Esophagus squamous epithelium (tissue), 5 donors: ENCODE measurements at places on chromosomes 12 and 14.

DNA sequence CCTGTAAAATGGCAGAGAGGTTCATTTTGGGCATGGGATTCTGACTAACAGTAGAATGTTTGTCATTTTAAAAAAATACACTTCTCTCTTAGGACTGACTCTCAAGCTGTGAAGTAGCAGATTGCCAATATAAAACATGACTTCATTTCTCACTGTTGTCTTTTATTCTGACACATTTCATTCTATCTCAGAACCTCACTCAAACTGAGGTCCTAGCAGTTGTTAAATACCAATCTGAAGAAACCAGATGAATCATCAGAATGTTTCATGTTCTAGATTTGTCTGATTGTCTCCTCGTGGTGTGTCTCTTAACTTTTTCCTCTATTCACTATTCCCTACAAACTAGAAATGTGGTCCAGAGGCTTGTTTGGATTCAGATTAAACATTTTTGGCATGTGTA, 276.5 kb upstream of the NPAS3 start:
- DNase-seq: no peak

DNA sequence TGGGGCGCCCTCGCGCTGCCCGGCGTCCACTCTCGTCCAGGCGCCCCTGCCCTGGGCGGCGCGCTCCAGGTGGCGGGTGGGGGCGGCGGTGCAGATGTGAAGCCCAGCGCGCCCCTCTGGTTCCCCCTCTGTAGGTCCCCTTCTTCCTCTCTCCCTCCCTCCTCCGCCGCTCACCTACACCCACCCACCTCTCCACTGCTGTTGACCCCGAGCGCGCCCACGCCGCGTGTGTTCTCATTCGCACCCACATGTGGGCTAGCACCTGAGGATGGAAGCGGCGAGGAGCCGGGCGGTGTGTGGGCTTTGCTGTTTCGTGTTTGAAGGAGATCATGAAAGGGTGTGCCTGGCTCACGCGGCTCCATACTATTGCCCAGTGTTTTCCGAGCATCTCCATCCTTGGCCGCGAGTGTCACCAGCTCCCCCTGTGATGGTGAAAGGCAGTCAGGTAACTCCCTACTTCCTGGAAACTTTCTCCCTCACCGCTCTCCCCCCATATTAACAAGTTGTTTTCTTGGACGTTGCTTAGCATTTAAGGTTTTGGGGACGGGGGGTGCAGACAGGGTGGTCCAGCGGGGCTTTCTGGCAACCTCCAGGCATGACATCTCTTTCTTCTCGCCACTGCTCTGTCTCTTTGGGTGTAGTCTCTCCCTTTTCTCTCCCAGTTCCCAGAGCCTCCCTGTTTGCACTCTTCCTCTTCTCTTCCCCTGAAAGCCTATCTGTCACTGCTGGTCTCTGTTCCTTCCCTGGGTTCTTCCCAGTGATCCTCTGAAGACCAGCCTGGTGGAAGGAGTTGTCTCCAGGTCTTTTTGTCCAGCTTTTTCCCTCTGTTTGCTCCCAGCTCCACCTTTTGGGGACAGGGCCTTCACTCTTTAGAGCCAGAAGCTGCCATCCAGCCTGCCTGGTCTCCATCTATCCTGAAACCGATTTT, 1.6 kb downstream of the CACNA1C start:
- no peak for DNase-seq

DNA sequence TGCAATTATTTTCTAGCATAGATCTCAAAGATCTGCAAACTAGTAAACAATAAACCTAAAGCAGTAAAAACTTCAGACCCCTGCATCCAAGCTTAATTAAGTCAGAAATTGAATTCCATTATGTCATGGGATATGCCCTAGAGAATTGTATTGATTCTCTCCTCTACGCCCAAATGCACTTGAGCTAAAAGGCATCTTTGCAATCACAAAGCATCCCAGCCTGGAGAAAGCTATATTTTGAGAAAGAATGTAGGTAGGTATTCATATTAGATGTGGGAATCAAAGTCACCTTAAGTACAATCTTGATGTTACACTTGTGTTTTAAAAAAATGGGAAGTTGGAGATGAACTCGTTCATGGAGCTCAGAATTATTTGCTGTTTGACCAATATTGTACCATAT, 386.7 kb downstream of the ADAMTS20 start:
- DNase-seq: no peak

GRCh38 chr12:53616950-53617349, 9.2 kb downstream of the ATF7 start:
- no peak for DNase-seq

- no peak for DNase-seq
Measured at GRCh38 chr12:48966177-48966895, 5.2 kb downstream of the WNT10B start.

GRCh38 chr12:21771311-21771710, 3.2 kb downstream of the KCNJ8 start:
- DNase-seq: no peak

- no peak for DNase-seq
Measured at GRCh38 chr12:39712334-39712733, 92.7 kb upstream of the ABCD2 start.

DNA sequence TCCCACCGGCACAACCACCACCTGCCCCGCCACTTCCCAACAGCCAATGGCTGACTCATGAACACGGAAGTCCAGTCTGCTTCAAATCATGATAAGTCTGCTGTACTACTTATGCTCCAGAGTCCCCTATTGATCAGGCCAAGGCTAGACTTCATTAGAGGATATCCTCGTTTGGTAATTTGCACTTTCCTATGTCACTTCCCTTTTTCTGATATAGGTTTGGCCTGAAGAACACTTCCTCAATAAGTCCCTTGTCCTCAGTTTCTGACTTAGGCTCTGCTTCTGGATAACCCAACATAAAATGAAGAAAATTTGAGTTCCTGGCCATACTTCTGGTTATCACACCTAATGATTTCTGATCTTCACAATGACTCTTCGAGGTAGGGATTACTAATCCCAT, 45.3 kb downstream of the IFNG-AS1 start:
- DNase-seq: no peak

- DNase-seq: no peak
Measured at GRCh38 chr12:25040593-25040992, 91.7 kb upstream of the BCAT1 start.

DNA sequence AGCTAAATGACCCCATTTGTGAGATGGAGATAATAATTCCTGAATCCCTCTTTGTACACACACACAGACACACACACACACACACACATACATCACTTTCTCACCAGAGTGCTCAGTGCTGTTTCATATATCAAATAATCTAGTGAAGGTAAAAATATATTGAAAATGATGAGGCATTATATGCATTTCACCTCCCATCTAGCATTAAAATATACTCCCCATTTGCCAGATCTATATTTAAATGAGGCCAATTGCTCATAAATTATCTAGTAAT, 490.7 kb upstream of the FLRT2 start:
- no peak for DNase-seq

DNA sequence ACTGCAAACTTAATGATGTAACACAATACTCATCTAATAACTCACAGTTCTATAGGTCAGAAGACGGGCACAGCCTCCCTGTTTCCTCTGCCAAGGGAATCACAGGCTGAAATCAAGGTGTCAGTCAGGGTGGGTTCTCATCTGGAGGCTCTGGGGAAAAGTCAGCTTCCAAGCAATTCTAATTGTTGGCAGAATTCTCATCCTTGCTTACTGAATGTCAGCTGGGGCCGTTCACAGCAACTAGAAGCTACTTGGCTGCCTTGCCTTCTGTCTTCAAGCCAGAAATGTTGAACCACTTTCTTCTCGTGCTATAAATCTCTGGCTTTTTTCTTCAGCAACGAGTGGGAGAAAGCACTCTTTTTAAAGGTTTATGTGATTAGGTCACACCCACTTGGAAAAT, 80.1 kb upstream of the PDZRN4 start:
- no peak for DNase-seq

- no peak for DNase-seq
Measured at GRCh38 chr12:42076976-42077375, 67.7 kb downstream of the GXYLT1 start.

DNA sequence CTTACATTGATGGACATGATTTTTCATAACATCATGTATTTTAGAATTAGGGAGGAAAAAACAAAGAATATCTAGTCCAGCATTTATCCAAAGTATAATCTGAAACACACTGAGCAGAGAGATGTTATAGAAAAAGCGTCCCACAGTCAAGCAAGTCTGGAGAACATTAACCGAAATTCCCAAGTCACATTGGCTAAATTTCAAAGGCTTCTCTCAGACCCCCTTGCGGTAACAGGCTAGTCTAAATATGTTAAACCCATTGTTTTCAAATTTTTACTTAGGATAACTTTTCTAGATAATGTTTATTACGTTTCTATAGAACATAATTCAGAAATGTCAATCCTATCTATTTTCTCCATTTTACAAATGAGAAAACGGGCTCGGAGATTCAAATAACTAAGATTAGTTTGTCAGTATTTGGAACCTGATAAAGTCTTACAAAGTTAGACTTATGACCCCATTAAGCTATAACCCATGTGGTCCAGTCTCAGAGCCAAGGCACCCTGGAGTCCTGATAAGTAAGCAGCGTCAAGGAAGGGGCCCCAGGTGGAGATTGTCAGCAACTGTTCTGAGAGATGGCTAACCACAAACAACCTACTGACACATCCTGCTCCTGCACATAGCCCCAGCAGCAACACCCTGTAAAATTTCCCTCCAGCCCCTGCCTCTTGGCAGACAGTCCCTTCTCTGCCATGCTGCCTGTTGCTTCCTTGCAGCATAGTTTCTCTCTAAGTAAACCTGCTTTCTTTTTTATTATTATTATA, 220.6 kb upstream of the TMEM260 start:
- no peak for DNase-seq

DNA sequence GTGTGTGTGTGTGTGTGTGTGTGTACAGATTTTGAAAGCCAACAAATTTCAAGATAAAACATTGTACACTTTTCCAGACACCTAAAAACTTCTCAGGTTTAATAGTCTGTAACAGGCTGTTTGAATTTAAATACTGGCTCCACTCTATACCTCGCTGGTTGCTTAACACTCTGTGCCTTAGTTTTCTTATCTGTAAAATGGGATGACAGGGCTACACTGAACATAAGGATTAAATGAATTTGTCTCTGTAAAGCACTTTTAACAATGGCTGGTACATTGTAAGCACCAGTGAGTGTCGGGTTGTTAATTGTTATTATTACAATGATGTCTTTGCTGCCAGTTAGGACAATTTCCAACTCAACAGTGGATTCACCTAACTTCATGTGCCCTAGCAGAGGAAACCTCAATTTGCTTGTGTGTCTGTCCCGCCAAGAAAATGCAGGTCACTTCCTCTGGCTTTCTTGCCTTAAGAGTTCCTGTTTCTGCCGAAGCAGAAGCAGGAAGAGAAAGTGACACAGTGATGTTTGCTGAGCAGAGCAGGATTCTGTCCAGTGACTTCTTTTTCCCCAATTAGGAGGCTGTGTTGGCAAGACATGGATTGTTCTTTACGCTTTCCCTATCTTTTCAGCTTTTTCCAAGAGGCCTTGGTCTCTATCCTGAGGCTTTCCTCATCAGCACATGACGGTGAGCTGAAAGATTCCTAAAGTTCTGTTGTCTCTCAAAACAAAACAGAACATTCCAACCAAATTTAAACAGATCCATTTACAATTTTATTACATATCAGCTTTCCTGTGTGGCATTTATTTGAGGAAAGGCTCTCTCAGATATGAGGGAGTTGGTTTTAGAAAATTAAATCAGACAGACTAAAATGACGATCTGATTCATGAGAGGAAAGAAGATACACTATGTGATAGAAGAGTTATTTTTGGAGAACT, 154.1 kb upstream of the ATP2B1 start:
- no peak for DNase-seq

DNA sequence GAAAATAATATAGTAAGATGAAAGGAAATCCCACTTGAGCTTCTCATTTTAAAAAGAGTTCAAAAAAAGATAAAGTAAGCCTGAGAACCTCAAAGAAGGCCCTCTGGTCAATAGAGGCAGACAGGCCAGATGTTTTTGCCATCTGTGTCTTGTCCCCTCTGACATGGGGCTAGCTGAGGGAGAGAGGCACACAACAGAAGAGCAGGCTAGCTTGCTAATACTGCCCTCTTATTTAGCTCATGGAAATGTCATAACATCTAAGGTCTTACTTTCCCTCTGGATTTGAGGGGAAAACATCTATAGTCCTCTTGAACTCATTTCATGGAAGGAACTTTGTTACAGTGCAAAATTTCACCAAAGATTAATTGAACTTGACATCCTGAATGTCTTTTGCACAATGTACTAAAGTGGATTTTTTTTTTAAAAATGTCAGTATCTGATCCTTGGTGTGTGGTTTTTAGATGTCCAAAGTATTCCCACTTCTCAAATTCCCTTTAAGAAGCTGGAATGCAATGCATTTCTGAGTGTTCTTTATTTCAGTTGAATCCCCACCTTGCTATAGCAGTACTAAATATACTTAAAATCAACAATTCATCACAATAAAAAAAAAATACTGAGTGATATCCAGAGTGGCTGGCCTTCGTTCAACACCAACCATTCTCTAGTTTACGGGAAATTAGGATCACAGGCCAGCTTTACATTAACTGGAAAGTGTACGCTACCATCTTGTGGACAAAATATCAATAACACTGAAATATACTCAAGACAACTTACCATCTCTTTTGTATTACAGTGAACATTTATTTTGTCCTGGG, 176.7 kb downstream of the PAH start:
- no peak for DNase-seq

GRCh38 chr14:35285168-35286002, 6.8 kb upstream of the PSMA6 start:
- no peak for DNase-seq

DNA sequence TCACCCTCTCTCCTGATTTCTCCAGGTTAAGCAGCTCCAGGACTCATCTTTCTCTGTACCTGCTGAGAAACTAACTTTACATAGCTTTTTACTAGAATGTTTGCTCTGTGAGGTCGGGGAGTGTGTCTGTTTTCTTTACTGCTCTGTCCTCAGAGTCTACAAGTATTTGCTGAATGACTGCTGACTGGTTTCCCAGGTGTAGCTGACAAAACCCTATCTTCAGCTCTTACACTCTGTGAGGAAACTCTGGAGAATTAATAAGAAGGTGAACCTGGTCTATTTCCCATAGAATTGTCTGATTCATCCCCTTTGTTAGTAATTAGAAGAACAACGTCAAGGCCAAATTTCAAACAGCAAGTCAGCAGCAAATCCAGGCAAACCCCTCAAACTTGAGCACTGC, 226.8 kb downstream of the ZFP36L1 start:
- DNase-seq: no peak
